ENCODE measurements at places on chromosomes 11 and 22.

- no peak overlapping the region for H3K4me3 ChIP-seq
- DNase-seq = no peak
- no peaks in the 10 kb centered on the region for H3K36me3 ChIP-seq
- no peak overlapping the region for H3K27ac ChIP-seq
These were observed 110.6 kb downstream of the KIF18A start for GRCh38 chr11:27997344-27997743.

- DNase-seq = no peak
- H3K27me3 ChIP-seq = no peaks in the 10 kb centered on the region
- no peaks in the 10 kb centered on the region for H3K36me3 ChIP-seq
These were observed 20.4 kb upstream of the UPB1 start for GRCh38 chr22:24474649-24475255.

DNA sequence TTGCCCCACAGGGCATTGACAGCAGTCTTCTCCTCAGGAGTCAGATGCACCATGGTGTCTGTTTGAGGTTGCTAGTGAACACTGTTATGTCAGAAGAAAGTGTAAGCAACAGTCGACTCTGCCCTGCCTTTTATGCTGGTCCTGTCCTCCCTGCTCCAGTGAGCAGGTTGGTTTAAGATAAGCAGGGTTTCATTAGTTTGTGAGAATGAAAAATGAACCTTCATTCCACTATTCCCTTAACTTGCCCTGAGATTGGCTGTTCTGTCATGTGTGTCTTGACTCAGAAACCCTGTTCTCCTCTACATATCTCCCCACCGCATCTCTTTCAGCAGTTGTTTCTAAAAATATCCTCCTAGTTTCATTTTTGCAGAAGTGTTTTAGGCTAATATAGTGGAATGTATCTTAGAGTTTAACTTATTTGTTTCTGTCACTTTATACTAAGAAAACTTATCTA lies at the start of gene HBD:
Gene HBD, minus strand, starts transcription at position 103 of the 454 bp plus-strand sequence. Its CDS starts 50 bp downstream, at position 53.
- H3K36me3 ChIP-seq = no peaks in the 10 kb centered on the region
- no peak for DNase-seq

DNA sequence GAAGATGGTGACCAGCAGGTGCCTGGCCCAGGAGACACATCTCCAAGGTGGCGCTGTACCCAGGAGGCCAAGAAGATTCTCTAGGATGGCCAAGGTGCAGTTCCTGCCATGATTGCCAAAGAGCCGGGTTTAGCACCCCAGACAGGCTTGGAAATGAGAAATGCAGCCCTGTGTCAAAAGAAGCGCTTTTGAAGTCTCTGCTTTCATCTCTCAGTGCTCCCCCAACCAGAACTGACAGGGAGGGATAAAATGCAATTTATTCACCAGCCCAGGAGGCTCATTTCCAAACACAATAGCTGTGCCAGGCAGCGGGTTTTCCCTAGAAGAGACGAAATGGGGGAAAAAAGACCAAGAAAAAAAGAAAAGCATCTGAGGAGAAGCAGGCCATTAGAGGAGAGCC lies 195.9 kb upstream of the NCAM1 start:
- no peak overlapping the region for H3K4me3 ChIP-seq
- no peak for DNase-seq
- peaks cover 12% of the 10 kb centered on the region for H3K27me3 ChIP-seq
- H3K36me3 ChIP-seq = no peaks in the 10 kb centered on the region
- H3K4me1 ChIP-seq = no peaks in the 10 kb centered on the region
- no peak overlapping the region for H3K27ac ChIP-seq

GRCh38 chr11:126863294-126863997 lies 137.1 kb downstream of the KIRREL3 start:
- H3K4me1 ChIP-seq = no peaks in the 10 kb centered on the region
- H3K27me3 ChIP-seq = peaks cover 9% of the 10 kb centered on the region
- H3K4me3 ChIP-seq = no peak overlapping the region
- no peak overlapping the region for H3K27ac ChIP-seq
- DNase-seq = no peak
- H3K36me3 ChIP-seq = no peaks in the 10 kb centered on the region

DNA sequence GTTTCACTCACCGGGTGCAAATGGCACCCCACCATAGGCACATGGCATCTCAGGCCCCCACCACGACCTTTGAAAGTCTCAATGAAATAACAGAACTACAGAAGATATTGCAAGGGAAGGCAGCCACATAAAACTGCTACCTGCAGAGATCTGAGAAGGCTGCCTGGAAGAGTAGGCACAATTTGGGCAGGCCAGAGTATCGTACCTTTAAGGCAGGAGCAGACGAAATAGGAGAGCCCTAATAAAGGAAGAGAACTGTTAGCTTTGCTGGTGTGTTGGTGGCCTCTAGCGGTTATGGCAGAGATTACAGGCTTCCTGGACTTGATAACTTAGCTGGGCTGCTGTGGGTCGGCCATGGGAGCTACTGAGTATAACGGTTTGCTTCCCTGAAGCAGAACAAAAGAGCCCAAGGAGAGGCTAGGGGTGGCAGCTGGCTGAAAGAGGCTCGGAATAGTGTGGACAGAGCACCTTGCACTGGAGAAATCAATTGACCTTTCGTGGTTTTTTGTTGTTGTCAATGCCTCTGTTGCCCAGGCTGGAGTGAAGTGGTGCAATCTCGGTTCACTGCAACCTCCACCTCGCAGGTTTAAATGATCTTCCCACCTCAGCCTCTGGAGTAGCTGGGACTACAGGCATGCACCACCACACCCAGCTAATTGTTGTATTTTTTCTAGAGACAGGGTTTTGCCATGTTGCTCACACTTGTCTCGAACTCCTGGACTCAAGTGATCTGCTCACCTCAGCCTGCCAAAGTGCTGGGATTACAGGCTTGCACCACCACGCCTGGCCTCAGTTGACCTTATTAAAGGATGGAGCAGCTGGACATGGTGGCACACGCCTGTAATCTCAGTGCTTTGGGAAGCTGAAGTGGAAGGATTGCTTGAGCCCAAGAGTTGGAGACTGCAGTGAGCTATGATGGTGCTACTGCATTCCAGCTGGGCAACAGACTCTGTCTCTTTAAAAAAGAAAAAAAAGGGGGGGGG lies 4.8 kb downstream of the SDF2L1 start:
- no peaks in the 10 kb centered on the region for H3K27me3 ChIP-seq
- H3K4me3 ChIP-seq = no peak overlapping the region
- H3K36me3 ChIP-seq = peaks cover 16% of the 10 kb centered on the region

DNA sequence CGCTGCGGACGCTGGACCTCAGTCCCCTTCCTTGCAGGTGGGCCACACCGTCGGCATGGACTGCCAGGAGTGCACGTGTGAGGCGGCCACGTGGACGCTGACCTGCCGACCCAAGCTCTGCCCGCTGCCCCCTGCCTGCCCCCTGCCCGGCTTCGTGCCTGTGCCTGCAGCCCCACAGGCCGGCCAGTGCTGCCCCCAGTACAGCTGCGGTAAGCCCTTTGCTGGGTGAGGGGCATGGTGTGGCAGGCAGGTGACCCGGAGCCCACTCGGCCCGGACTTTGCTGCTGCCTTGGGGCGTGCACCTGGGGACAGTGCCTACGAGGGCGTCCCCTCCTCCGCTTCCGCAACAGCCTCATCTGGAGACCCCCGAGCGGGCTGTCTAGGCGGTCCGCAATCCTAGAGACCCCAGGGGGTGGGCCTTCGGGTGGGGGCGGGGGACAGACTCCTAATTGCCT lies 25.4 kb upstream of the MUC5B start:
- no peak overlapping the region for H3K27ac ChIP-seq
- no peak for DNase-seq
- no peaks in the 10 kb centered on the region for H3K4me1 ChIP-seq

DNA sequence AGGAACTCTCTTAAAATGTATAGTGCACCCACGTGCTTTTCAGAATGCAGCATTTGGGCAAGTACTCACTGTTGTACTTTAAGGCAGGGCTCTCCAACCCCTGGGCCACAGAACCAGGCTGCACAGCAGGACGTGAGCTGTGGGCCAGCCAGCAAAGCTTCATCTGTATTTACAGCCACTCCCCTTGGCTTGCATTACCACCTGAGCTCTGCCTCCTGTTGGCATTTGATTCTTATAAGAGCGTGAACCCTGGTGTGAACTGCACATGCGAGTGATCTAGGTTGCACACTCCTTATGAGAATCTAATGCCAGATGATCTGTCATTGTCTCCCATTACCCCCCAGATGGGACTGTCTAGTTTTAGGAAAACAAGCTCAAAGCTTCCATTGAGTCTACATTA lies 3.0 kb downstream of the C11orf58 start:
- peaks cover 28% of the 10 kb centered on the region for H3K4me1 ChIP-seq
- no peaks in the 10 kb centered on the region for H3K27me3 ChIP-seq
- peaks cover 20% of the 10 kb centered on the region for H3K36me3 ChIP-seq
- H3K4me3 ChIP-seq = no peak overlapping the region
- no peak for DNase-seq

DNA sequence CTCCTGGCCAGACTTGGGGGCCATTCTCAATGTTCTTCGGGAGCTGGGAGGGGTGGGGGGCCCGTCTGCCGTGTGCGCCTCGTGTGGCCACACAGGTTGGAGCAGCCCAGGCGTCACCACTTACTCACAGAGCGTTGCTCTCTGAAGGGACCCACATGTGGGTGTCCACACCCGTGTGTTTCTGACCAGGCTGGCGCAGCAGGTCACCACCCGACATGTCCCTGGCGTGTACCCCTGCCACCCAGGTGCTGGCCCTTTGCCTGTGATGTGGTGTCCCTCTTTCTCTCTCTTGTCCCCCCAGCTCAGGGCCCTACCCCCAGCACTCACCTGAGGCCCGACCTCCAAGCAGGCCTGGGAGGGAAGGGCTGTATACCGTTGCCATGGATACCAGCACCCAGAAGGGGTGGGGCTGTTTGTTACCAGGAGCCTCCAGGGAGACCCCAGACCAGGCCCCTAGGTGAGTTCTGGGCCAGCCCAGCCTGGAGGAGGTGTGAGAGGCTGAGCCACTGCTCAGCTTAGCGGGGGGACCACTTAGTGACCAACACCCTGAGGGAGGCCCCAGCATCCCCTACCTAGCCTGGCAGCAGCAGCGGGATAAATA lies 1.4 kb downstream of the LMNTD2 start:
- peaks cover 48% of the 10 kb centered on the region for H3K4me1 ChIP-seq
- no peak overlapping the region for H3K4me3 ChIP-seq
- peaks cover 9% of the 10 kb centered on the region for H3K36me3 ChIP-seq
- H3K27me3 ChIP-seq = no peaks in the 10 kb centered on the region

- no peaks in the 10 kb centered on the region for H3K27me3 ChIP-seq
- H3K36me3 ChIP-seq = no peaks in the 10 kb centered on the region
- DNase-seq = no peak
- no peak overlapping the region for H3K27ac ChIP-seq
- no peaks in the 10 kb centered on the region for H3K4me1 ChIP-seq
These were observed 51.9 kb downstream of the IGLL1 start for GRCh38 chr22:23527971-23528740.

- no peak overlapping the region for H3K4me3 ChIP-seq
- no peak overlapping the region for H3K27ac ChIP-seq
- no peaks in the 10 kb centered on the region for H3K27me3 ChIP-seq
- no peaks in the 10 kb centered on the region for H3K36me3 ChIP-seq
- H3K4me1 ChIP-seq = no peaks in the 10 kb centered on the region
These were observed 98.6 kb downstream of the KIF18A start for GRCh38 chr11:28009388-28009787.

DNA sequence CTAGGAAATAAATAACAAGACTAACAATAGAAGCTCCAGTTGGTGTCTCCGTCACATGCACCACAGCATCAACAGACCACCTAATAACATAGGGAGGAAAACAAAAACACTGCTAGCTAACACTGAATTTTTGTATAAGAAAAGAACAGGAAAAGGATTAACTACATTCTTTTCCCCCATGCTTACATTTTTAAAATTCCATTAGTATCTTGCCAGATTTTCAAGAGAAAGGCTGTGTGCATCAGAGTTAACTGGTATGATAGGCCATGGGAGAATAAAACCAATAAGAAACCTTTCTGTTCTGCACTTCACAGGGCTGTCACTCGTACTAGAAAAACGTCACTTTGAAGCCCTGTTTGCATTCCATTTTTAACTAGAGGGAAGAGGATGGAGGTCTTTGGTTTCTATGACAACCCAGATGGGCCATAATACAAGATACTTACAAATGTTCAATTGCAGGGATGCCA lies 79.0 kb downstream of the LARGE2 start:
- no peaks in the 10 kb centered on the region for H3K27me3 ChIP-seq
- H3K4me1 ChIP-seq = no peaks in the 10 kb centered on the region
- DNase-seq = no peak

DNA sequence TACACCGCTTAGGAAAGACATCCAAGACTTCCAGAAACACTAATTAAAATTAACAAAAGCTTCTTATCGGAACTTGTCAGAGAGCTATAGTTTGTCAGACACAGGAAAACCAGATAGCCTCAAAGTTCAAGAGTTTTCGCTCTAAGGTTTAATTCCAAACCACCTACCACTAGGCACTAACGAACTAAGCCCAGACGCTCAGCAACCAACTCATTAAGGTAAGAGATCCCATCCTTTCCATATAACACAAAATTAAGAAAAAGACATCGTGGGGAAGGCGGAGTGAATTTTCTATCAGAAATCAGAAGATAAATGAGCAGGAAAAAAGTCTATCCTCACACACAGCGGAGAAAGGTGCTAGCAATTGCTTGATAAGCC lies 382 bp downstream of the IMMP1L start:
- no peaks in the 10 kb centered on the region for H3K36me3 ChIP-seq
- peak overlapping the region; percentile 82 for H3K27ac ChIP-seq
- peak overlapping the region; percentile 95 for H3K4me3 ChIP-seq
- DNase-seq = no peak

DNA sequence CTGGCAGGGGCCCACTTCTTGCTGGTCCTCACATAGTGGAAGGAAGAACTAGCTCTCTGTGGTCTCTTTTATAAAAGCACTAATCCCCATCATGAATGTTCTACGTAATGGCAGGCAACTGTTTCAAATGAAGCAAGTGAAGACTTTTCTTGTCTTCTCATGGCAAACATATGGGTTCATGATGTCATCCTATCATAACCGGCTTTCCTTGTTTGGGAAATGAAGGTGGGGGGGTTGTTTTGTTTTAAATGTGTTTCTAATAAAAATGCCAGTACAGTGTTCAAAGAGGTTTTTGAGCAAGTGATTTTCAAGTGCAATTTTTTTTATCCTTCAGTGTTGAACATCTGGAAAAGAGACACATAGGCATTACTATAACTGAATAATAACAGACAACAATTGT lies 33.4 kb downstream of the REXO2 start:
- no peak for DNase-seq
- no peak overlapping the region for H3K27ac ChIP-seq
- no peaks in the 10 kb centered on the region for H3K36me3 ChIP-seq
- H3K27me3 ChIP-seq = no peaks in the 10 kb centered on the region
- no peak overlapping the region for H3K4me3 ChIP-seq

GRCh38 chr11:105054723-105055493 lies 9.8 kb upstream of the CARD16 start:
- no peaks in the 10 kb centered on the region for H3K27me3 ChIP-seq
- no peak overlapping the region for H3K27ac ChIP-seq
- H3K36me3 ChIP-seq = no peaks in the 10 kb centered on the region
- H3K4me1 ChIP-seq = no peaks in the 10 kb centered on the region
- DNase-seq = no peak

DNA sequence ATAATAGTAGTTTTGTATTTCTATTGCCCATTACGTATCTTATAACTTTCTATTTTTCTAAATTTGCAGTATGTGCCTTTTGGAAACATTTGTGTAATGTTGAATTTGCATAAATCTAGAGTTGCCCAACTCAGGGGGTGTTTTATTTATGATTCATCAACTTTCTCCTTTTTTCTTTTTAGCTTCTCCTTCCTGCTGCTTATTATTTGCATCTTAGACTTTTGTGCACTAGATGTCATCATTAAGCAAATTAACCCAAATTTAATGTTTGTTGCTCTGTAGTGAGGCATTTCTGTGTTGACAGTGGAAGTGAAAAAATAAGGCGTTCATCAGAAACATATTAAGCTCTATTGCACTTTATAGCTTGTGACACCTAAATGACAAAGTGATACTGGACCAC lies 56.2 kb upstream of the ZBED5 start:
- H3K4me1 ChIP-seq = no peaks in the 10 kb centered on the region
- no peak for DNase-seq
- H3K27me3 ChIP-seq = peaks cover 6% of the 10 kb centered on the region
- H3K36me3 ChIP-seq = no peaks in the 10 kb centered on the region
- no peak overlapping the region for H3K4me3 ChIP-seq

Data from T-cell (primary cell).